CD8-positive, alpha-beta memory T cell (primary cell): ENCODE measurements at places on chromosomes 11 and 22. TPM values are rescaled to one million over a fixed set of nuclear protein-coding genes. Genes with fewer than 3 reads are reported as not detected.

The FAM83F gene
- 0.33 TPM for total RNA-seq

The C11orf97 gene
- not detected for total RNA-seq

The OR52N4 gene
- total RNA-seq = 0.48 TPM

The PPP1CA gene
- 357 TPM for total RNA-seq

The PDE2A gene
- total RNA-seq = 0.66 TPM

The OR5D18 gene
- not detected for total RNA-seq

The MMP13 gene
- total RNA-seq = not detected

The EIF4ENIF1 gene
- 52.1 TPM for total RNA-seq

The ZNF408 gene
- total RNA-seq = 14.4 TPM

The IL18 gene
- not detected for total RNA-seq
